ENCODE measurements at places on chromosomes 3 and 15. TPM values are rescaled to one million over a fixed set of nuclear protein-coding genes. Genes with fewer than 3 reads are reported as not detected.

CHSY1 gene
- 8.8 TPM for total RNA-seq

CLCN2 gene
- 4.2 TPM for total RNA-seq

PLA2G4D gene
- 0.23 TPM for total RNA-seq

TMCO5A gene
- total RNA-seq: not detected

OSBPL10 gene
- 65.3 TPM for total RNA-seq

RASSF1 gene
- 31.1 TPM for total RNA-seq

ZNF654 gene
- total RNA-seq: 16.4 TPM

CALML4 gene
- total RNA-seq: 2.8 TPM

DNAJB11 gene
- 52.8 TPM for total RNA-seq

CYP8B1 gene
- total RNA-seq: not detected

UBA5 gene
- total RNA-seq: 28.0 TPM

SYNPR gene
- total RNA-seq: not detected

TRIM42 gene
- not detected for total RNA-seq

AHSG gene
- total RNA-seq: not detected

EFCAB12 gene
- not detected for total RNA-seq

TP63 gene
- total RNA-seq: 162 TPM

NANOGP8 gene
- total RNA-seq: 1.6 TPM

ARGFX gene
- total RNA-seq: not detected

LRRFIP2 gene
- 89.8 TPM for total RNA-seq

AZI2 gene
- total RNA-seq: 64.9 TPM

ZNF385D gene
- 0.04 TPM for total RNA-seq

ROPN1 gene
- not detected for total RNA-seq

LYSMD2 gene
- 13.0 TPM for total RNA-seq

CCK gene
- total RNA-seq: 1.9 TPM

GOLGA6A gene
- not detected for total RNA-seq

ACAN gene
- 0.34 TPM for total RNA-seq

OCA2 gene
- total RNA-seq: 4.0 TPM

CHRD gene
- total RNA-seq: 5.1 TPM

C2CD4B gene
- total RNA-seq: 0.15 TPM

CPLX3 gene
- not detected for total RNA-seq

DISP2 gene
- total RNA-seq: under 0.01 TPM

PEX11A gene
- 6.5 TPM for total RNA-seq

STAB1 gene
- 15.5 TPM for total RNA-seq

UPK1B gene
- 0.26 TPM for total RNA-seq

TEX55 gene
- not detected for total RNA-seq

SLC27A2 gene
- total RNA-seq: 9.4 TPM

ARF4 gene
- 65.1 TPM for total RNA-seq

SLC12A8 gene
- total RNA-seq: 9.9 TPM

SAMMSON gene
- not detected for total RNA-seq

TRPC1 gene
- total RNA-seq: 1.1 TPM

ZPLD1 gene
- not detected for total RNA-seq

EPHB1 gene
- total RNA-seq: 0.44 TPM

RPP25 gene
- total RNA-seq: 12.5 TPM

IL17RE gene
- total RNA-seq: 7.5 TPM

P2RY14 gene
- total RNA-seq: 1.2 TPM

Data from esophagus squamous epithelium (tissue), 5 donors.